ENCODE measurements at places on chromosomes 6 and 20.

- DNase-seq, result no peak
These were observed 5.6 kb upstream of the GJB7 start for GRCh38 chr6:87334683-87335082.

DNA sequence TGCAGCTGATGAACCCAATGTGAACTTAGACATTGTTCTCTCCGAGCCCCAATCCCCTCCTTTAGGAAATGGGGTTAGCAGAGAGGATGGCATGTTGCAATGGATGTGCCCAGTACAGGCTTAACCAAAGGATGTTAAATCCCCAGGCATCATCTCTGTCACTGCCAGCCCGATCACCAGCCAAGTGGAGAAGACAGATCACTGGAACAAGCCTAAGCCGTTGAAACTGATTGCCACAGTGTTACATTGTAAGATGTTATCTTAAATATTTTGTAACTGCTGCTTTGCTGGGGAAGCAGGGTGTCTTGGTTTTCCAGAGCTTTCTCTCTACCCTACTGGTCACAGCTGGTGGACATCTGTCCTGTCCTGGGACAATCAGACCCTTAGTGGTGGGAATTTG lies 783.4 kb upstream of the CHD6 start:
- no peak for DNase-seq

- DNase-seq, result no peak
These were observed 43.6 kb downstream of the RREB1 start for GRCh38 chr6:7151381-7151780.

- no peak for DNase-seq
These were observed 45.7 kb downstream of the HBS1L start for GRCh38 chr6:135008941-135009290.

- DNase-seq, result no peak
These were observed 412.3 kb upstream of the ID4 start for GRCh38 chr6:19424853-19425252.

Data from T-helper 1 cell (primary cell).